Stimulated activated CD4-positive, alpha-beta T cell treated with anti-CD3 and anti-CD28 coated beads, TNF-alpha, amount 100 ng/mL, for 1 hour (primary cell): ENCODE measurements at places on chromosomes 7 and 10.

- no peak for DNase-seq
Observed at GRCh38 chr7:114759347-114760062, 162.4 kb upstream of the MDFIC start.

DNA sequence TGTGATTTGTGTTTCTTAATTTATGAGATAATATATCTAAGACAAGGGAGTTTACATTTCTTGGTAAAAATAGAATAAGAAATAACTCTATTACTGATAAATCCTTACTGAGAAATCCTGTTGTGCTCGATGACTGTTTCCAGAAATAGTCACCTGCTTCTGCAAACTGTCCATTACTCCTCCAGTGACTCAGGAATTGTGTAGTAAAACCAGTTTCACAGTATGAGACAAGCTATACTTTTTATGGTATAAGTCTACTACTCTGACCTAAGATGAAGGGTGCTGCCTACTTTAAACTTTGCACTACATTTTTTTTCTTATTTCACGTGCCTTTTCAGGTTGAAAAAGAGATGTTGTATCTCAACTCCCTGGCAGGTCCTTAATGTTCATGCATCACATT, 6.8 kb upstream of the ANKRD22 start:
- DNase-seq, result no peak

DNA sequence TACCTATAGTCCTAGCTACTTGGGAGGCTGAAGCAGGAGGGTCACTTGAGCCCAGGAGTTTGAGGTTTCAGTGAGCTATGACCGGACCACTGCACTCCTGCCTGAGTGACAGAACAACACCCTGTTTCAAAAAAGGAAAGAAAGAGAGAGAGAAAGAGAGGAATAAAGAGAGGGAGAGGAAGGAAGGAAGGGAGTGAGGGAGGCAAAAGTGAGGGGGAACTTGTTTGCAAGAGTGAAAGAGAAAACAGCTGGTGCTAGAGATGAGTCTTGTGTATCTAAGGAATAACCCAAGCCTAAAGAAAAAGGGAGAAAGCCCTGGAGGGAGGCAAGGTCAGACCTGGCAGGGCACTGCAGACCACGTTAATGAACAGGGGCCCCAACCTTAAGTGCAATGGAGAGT, 4.8 kb upstream of the NT5C2 start:
- DNase-seq, result no peak

DNA sequence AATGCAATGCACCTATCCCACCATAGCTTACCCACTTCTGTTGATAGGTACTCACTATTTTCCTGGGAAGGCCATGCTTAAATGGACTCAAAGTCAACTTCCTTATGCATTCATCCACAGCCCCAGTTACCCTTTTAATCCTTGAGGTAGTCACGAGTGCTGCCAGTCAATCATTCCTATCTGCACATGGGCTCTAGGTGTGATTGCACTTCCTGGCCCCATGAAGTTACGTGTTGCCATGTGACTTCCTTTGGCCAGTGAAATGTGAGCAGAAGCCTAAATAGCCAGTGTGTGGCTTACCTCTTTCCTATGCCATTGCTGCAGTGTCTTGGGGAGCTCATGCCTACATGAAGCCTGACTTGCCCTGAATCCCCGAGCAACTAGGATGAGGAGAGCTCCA, 23.5 kb upstream of the EIF5AL1 start:
- DNase-seq, result no peak

- DNase-seq, result no peak
Observed at GRCh38 chr10:3054851-3055199, 12.5 kb upstream of the PFKP start.

DNA sequence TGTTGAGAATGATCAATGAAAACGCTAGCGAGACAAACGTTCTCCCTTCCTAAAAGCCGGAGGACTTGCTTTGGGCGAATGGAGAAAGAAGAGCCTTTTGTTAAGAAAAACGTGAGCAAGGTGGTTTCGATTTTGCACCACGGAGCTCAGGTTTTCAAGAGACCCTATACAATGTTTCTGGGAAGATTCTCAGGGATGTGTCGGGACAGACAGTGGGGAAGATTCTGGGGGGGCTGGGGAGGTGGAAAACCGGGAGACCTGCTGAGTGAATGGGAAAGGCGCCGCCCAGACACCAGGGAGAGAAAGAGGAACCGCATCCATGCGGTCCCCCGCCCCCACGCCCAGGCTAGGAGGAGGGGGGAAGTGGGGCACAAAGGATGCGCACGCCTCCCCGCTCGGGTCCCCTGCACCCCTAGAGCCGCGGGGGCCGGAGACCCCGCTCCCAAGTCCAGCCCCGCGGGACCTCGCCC, 745 bp downstream of the YWHAG start:
- DNase-seq, result no peak

GRCh38 chr7:22460363-22460988, 39.5 kb downstream of the STEAP1B start:
- no peak for DNase-seq

DNA sequence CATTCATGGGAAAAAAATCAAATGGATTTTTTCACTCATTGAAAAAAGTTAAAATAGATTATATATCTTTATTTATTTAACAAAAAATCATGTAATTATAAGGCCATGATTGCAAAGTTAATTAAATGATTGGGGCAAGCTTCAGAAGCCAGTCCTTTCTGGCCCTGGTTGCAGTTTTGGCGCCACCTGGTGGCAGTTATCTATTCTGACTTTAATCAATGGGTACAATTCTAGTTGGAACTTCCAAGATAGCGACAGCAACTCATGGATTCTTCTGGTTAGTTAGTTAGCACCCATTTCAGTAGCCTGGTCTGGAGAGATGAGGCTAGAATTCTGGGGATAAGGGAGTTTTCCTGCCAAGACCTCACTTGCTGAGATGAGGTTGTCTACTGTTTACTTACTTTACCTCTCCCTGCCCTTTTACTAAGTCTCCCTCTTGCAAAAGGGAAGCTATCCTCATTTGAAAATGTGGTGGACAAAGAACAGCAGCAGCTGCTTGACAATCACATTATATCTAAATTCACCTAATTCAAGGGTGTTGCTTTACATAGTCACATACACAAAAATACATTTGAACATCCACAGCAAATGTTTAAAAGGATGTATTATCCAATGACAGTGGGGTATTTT, 42.3 kb downstream of the NOC3L start:
- DNase-seq, result peak; percentile 38

DNA sequence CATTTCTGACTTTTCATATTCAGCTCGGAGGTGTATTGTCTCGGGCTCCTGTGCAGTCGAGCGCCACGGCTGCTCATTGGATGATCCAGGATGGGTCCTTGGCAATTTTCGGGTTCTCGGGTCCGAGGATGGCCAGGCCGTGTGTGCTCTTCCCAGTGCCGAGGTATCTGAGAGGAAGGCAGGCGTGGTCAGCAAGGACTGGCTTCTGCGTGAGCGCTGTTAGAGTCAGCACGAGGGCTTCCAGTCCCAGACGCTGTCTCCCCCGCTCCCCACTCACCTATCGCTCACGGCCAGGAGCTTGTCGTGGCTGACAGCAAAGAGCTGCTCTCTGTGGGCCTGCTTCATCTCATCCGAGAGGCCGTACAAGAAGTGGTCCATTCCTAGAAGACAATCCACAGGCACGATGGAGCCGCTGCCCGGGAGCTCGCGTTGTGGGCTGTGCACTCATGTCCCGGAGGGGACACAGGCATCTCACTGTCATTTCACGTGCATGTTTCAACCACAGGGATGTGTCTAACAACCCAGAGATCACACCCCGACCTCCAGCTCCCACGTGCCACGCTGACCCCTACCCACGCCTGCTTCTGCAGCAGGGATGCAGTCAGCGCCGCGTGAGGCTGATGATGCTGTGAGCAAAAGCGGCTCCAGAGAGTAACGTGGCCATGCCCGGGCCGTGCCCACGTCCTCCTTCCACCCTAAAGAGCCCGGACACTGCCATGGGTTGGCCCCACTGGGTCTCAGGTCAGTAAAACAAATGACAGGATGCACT, 34.4 kb downstream of the PITRM1 start:
- DNase-seq, result no peak

GRCh38 chr7:157905651-157906461, 569.1 kb downstream of the DNAJB6 start:
- DNase-seq, result no peak

DNA sequence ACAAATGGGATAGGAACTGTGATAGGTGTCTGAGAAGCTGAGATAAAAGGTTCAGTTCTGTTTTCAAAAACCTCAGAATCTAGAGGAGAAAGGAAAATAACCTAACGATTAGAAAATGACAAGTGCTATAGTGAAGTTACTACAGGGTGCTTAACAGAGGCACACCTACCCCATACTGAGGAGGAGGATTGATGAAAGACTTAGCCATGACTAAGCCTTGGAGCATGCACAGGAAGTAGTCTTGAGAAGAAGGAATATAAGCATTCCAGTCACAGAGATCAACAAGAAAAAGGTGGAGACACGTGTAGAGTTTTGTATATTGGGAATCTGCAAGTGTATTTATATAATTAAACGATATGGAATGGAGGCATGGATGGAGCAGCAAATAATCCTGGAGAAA, 1225.5 kb upstream of the CELF2 start:
- DNase-seq, result no peak

DNA sequence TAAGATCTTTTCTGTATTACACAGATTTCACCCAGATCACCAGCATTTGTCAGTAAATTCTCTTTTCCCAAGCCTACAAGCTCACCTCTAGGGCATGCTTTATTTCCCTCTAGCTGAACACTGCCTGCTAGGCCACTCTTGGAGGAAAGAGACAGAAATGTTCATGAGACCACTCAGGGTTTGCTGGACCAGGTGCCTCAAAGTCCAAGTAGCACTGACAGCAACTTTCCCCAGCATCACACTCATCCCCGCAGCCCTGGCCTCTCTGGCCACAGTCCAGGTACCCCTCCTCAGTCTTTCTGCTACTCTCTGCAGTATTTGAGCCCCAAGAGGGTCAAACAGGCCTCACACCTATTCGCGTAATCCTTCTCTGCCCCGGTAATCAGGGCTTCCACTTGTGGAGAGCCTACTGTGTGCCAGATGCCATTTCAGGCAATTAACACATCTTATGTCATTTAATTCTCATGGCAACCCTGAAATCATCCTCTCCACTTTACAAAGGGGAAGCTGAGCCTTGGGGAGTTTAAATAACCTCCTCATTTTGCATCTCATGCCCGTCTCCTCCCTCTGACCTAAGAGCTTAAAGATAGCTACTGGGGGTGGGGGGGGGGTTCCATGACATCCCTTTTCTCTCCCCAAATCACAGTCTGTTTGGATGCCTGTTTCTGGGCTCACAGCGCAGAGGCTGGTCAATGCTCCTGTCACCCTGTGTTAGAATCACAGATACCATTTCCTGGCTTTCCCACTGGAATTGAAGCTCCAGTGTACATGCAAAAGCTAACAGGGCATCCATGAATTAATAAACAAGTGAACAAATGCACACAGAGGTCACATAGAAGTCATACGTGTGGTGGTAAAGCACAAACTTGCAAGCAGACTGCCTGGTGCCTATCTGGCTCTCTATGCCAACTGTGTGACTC, 88.5 kb downstream of the PRLHR start:
- DNase-seq, result no peak

DNA sequence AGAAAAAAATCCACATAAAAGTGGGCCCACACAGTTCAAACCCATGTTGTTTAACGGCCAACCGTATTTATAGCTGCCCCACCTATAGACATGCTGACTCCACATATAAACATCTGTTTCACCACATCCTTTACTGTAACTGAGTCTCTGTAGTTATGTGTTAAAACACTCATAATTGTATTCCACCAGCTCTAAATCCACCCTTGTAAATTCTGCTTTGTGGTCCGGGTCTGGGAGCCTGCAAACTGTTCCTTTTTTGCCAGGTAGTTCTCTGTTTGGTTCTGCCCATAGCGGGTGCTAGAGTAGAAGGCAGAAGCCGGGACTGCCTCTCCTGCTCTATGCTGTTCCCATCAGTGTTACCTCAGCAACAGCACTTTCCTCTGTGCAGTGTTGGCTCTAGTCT, 20.2 kb upstream of the FHIP2A start:
- DNase-seq, result no peak

DNA sequence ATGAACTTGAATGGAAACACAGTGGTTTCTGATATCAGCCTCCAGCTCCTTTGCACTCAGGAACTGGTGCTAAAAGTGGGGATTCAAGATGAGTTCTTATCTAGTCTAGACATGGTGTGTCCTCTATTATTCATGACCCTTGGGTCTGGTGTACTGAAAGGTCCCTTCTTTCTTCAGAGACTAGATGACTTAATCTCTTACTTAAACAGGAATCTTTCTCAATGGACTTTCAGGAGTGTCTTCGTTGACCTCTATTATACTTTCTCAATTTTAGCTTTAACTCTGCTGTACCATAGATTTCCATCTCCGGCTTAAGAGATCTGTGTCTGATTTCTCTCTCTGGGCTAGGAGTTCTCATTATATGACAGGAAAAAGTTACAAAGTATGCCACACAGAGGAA, 83.5 kb upstream of the INHBA start:
- no peak for DNase-seq

GRCh38 chr7:1800902-1801301, 130.8 kb downstream of the ELFN1 start:
- no peak for DNase-seq

GRCh38 chr7:36205803-36206202, 52.7 kb downstream of the EEPD1 start:
- DNase-seq, result no peak

DNA sequence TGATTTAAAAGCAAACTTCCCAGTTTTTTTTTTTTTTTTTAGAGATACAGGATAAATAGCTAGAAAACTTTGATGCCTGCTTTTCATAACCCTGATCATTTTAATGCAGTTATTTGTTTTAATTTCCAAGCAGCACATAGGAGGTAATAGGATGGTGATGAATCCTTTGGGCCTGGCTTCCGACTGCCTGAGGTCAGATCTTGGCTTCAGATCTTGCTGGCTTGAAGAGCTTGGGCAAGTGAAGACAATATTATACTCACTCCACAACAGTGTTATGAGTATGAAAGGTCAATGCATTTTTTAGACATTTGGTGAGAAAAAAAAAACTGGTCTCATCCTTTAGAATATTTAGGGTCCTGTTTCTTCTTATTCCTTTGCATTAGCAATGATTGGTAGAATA, 124.8 kb upstream of the PRKCQ start:
- DNase-seq, result no peak

GRCh38 chr7:80733333-80733915, 95.0 kb downstream of the CD36 start:
- no peak for DNase-seq

- peak; percentile 60 for DNase-seq
Observed at GRCh38 chr7:150451097-150451793, 815 bp downstream of the GIMAP8 start.

- DNase-seq, result no peak
Observed at GRCh38 chr7:483656-484355, 35.8 kb downstream of the PDGFA start.
